ENCODE measurements at places on chromosomes 7 and 10. TPM values are rescaled to one million over a fixed set of nuclear protein-coding genes. Genes with fewer than 3 reads are reported as not detected.

The ZNF503 gene
- total RNA-seq: 18.5 TPM

The DNA2 gene
- 5.4 TPM for total RNA-seq

DNA sequence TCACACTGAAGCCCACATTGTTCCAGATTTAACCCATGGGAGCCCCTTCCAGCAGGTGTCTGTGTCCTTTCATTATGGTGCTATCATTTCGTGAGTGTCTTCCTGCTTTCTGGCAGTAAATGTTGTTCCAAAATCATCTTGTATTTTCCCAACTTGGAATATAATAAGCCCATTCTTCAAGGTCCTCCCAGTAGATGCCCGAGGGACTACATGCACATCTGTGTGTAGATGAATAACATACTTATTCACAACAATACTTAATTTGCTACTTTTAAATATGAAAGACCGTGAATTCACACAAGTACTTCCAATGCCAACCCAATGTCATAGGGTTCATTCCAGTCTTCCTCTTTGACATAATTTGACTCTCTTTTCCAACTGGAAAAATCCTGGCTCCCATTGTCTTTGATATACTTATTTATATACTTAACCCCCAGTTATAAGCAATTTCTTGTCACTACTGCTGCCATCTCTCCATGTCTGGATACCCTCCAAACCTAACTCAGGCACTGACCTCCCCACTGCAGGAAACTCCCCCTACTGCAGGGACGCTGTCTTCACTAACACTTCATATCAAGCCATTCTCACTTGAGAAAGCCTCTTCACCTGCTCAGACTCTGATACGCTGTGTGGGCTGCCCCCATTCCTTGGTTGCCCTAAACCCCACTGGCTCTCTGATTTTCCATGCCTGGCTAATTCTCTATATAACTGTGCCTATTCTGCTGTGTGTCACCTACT is 1119.2 kb downstream of the CNTNAP2 start:
- no peak for DNase-seq

GRCh38 chr7:4256286-4256685 is 425.8 kb upstream of the FOXK1 start:
- DNase-seq: no peak

- DNase-seq: no peak
These were observed 39.9 kb downstream of the PLEKHA8 start for GRCh38 chr7:30068117-30068516.

- DNase-seq: peak; percentile 53
These were observed 8.8 kb downstream of the ADAMTS14 start for GRCh38 chr10:70680899-70681730.

GRCh38 chr10:12945690-12946359 is 55.7 kb downstream of the CCDC3 start:
- DNase-seq: no peak

DNA sequence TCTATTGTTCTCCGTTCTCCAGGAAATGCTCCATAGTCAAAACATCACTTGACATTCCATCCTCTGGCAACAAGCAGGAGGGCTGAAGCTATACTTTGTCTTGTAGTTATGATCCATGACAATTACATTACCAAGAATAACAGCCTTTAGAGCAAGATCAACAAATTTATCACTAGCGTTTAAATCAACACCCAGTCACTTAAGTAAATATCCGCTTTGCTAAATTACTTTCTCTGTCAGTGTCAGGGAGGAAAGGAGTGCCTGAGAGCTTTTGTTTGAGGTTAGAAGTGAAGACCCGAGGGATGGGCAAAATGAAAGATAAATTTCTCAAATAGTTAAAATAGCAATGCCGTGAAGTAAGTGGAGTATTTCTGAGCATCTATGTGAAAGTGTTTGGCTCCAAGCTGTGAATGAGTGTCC is 236.1 kb upstream of the BMPER start:
- no peak for DNase-seq
